H1 (cell line): ENCODE measurements at places on chromosomes 16 and 17. TPM values are rescaled to one million over a fixed set of nuclear protein-coding genes. Genes with fewer than 3 reads are reported as not detected.

Gene PARN
- 40.8 and 44.6 TPM in 2 replicates for total RNA-seq

Gene KIF22
- 142 and 145 TPM in 2 replicates for total RNA-seq

Gene RNF112
- total RNA-seq = 2.2 and 2.3 TPM in 2 replicates

Gene CCDC154
- 0.88 and 1.3 TPM in 2 replicates for total RNA-seq

Gene CDT1
- total RNA-seq = 95.4 and 96.5 TPM in 2 replicates

Gene SSTR5
- total RNA-seq = 0.31 and 0.56 TPM in 2 replicates

Gene KRT24
- total RNA-seq = not detected in 2 replicates

Gene TBC1D3C
- total RNA-seq = not detected in 2 replicates

Gene CTRB1
- total RNA-seq = not detected in 2 replicates

Gene ZNF768
- 34.7 and 36.1 TPM in 2 replicates for total RNA-seq

Gene CLDN6
- 747 and 793 TPM in 2 replicates for total RNA-seq

Gene NPIPA2
- 16.8 and 17.8 TPM in 2 replicates for total RNA-seq

Gene HOXB2
- not detected in 2 replicates for total RNA-seq

Gene OSGIN1
- 0.48 and 0.58 TPM in 2 replicates for total RNA-seq

Gene TNFRSF17
- not detected in 2 replicates for total RNA-seq

Gene CA7
- 1.7 and 1.8 TPM in 2 replicates for total RNA-seq

Gene MMP28
- not detected in 2 replicates for total RNA-seq

Gene KRT27
- total RNA-seq = not detected in 2 replicates

Gene ZP2
- total RNA-seq = not detected in 2 replicates

Gene MYH11
- total RNA-seq = 0.71 and 0.78 TPM in 2 replicates

Gene P2RX1
- total RNA-seq = 0.19 and 0.45 TPM in 2 replicates

Gene SDR42E2
- total RNA-seq = not detected in 2 replicates

Gene CRYBA1
- total RNA-seq = not detected in 2 replicates

Gene SLC26A11
- 15.5 and 18.2 TPM in 2 replicates for total RNA-seq

Gene CEP295NL
- 1.4 and 2.0 TPM in 2 replicates for total RNA-seq
